NCI-H1930 (cell line): ENCODE measurements at places on chromosomes 5 and 9.

DNA sequence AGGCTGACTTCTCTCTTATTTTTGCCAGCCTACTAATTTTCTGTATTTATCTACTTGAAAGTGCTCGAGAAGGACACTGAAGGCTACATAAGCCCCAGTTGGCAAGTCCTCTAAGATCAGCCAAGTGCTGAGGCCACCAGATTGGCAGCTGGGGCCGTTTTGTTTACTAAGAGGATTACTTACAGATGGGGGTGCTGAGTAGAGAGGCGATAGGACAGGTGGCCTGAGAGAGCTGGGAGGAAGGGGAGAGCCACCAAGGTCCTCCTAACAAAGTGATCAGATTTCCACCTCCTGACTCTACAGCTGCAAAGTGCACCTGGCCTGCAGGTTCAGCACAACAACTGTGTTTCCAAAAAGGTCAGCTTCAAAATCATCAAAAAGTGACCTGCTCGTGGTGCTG lies 32.9 kb downstream of the FRMD3 start:
- DNase-seq: no peak

DNA sequence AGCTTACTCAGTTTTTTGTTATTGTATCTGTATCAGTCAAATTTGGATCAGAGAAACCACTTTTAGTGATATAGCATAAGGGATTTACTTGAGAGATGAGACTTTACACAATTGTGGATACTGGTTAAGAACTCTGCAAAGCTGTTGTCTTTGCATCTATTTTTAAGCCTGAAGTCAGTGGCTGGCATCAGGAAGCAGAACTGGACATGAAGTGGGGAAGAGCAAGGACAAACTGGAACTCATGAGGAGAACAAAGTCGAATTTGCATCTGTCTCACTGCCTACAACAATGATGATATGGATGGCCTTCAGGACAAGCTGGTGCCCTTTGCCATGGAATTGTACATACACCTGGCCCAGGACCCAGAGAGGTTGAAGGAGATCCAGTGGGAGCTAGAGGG lies 15.8 kb upstream of the MYORG start:
- no peak for DNase-seq

DNA sequence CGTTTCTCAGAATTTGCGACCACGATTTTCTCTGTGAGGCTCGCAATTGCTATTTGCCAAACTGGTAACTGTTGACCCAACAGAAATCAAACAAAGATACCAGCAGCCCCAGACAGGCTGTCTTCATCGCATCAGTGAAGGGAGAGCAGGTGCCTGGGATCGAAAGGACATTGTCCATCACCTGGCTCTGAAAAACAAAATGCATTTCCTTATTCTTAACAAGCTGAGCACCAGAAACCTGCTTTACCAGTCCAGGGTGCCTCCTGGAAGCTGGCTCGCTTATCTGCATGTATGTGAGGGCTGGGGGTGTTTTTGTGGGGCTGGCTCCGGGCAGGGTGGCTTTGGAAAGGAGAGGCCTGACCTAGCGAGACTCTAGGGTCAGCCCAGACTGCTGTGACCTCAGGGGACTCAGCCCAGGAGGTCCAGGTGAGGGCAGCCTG lies 24.7 kb downstream of the WWC1 start:
- DNase-seq: no peak

DNA sequence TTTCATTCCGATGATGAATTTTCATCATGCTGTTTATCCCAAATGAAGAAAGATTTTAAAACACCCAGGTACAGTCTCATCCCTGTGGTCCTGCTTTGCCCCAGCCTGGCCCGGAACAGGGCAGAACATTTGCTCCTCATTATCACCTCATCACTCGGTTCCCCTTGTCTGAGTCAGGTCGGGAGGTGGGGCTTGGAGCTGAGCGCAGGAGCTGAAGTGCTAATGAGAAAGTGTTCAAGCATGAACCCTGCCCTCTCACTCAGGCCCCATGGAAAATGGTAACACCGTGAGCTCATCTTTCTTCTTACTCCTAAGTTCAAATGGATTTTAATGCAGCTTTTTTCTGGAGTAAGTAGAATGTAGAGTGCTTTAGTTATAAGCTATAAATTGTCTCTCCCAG lies 466.2 kb downstream of the KDM4C start:
- no peak for DNase-seq

DNA sequence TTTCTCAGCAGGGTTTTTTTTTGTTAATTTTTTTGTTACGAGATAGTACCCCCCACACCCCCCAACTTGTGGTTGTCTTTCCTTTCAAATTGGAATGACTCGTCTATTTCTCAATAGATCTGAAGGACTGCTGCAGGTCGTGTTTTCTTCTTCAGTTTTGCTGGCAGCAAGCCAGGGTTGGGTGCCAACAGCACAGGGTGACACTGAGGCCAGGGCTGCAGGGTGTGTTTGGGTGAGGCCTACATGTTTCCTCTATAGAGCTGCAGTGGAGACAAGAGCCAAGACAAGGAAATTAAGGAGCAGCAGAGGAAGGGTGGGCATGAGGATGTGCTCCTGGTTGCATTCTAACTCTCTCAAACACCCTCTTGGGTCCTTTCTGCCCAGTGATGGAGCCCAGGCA lies 52.2 kb downstream of the NXNL2 start:
- DNase-seq: no peak

DNA sequence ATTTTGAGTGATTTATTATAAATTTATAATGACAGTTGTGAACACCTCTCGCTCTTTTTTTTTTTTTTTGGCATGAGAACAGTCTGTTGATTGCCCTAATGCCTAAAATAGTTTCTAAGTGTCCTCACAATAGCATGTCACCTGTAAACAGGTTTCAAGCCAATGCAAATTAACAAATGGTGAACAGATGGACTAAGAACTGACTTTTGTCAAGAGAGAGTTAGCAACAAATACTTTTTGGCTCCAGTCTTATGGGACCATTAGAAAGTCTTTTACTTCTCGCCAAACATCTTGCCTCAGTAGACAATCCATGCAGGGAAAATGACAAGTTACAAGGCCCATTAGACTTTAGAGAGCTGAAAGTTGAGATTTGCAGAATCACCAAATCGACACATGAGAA lies 67.8 kb downstream of the MED27 start:
- no peak for DNase-seq

DNA sequence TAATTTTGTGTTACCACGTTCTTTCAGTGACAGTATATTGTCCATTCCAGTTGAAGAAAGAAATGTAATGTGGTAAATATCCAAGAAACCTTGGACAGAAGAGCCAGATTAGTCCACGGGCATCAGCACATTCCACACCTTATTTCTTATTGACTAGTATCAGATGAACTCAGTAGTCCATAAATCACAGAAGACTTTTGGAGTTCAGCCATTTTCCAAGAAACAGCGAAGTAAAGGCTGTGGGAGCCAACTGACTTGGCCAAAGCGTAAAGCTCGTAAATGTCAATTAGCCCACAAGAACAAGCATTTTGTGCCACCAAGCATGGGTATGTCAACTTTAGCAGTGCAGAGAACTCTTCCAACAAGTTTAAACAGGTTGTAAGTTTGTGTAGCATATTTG lies 60.2 kb upstream of the STARD4 start:
- DNase-seq: no peak

GRCh38 chr9:105502276-105502675 lies 54.4 kb downstream of the FSD1L start:
- no peak for DNase-seq

DNA sequence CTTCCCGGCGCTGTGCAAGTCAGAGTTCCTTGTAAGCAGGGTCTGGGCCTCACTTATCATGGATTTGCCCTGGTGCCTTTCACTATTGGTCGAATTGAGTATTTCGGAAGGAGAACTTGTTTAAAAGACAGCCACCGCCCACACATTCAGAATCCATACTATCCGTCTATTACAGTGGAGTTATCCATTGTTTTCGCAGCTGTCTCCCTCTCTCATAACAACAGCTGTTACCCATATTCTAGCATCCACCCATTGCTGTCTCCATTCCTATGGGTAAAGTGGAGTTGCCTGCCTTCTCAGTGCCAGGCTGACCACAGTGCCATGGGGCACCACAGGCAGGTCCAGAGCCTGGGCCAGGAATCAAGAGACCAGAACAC lies 20.2 kb downstream of the FAXDC2 start:
- no peak for DNase-seq

DNA sequence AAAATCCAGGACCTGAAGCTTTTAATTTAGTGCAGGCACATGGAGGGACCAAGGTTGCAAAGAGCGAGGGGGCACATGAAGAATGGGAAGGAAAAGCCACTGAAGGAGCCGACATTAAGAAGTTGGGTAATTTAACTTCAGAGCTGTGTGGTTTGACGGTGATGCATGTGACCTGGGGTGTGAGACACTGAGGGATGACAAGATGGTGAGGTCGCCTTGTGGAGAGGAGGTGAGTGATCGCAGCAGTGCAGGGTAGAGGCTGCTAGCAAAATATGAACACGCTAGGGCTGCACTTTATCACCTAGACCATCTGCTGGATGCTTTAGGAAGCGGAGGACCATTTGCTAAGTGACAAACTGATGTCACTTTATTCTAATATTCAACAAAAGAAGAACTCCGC lies 339.0 kb upstream of the KIF2A start:
- no peak for DNase-seq

DNA sequence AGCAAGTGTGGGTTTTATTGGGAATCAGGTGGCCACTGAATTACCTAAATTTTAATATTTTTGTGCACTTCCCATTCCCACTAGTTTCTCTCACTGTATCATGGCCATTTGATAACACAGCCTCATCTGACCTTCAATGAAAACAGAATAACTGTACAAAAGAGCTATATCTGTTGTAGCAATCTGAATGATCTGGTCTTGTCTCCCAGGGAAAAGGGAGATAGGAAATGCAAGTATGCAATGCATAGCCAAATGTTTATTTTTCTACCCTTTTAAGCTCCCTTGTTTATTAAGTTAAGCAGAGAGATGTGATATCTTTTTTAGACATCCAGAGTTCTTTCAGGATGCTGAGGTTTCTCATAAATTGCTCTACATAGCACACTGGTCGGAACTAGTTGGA lies 288.3 kb upstream of the CLINT1 start:
- DNase-seq: no peak

DNA sequence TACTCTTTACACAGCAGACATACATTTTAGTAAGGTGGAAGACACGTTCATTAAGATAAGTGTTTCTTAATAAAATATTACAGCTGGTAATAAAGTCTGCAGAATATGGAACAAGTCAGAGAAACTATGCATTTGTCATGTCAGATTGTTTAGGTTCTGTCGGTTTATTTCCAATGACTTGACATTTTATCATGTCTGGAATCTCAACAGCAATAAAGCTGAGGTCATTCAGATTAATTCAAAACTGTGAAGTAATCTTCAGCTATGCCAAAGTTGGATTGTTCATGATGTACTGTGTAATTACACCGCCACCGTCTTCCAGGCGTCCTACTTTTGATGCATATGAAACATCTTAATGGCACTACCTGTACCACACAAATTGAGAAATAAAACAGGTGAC lies 1032.6 kb downstream of the CDH12 start:
- no peak for DNase-seq

- no peak for DNase-seq
Measured at GRCh38 chr5:74146796-74147195, 493.7 kb downstream of the ENC1 start.

DNA sequence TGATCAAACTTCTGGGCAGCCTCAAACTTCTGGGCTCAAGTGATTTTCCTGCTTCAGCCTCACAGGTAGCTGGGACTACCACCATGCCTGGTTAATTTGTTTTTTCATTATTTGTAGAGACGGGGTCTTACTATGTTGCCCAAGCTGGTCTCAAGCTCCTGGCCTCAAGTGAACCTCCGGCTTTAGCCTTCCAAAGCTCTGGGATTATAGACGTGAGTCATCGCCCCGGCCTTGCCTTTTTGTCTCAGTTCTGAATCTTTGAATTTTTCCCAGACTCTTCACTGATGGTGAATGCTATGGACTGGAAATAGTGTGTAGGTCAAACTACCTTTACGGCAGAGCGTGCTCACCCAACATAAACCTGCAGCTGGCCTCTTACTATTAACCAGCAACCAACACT lies 32.3 kb upstream of the EGFLAM start:
- no peak for DNase-seq

DNA sequence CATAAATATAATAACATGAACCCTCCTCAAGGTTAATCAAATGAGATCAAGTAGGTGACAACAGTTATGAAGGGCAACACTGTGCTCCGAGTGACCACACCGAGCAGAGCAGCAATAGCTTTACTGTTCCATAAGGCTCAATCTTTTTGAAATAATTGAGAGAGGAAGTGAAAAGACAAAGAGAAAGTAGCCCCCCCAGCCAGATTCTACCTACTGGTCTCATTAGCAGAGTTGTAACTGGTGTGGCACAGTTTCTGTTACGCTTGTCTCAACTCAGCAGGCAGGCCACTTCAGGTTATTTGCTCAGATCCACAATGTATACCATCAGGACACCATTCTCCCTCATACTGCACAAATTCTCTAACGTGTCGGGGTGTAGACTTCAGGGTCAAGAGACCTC lies 14.0 kb downstream of the PRUNE2 start:
- no peak for DNase-seq

DNA sequence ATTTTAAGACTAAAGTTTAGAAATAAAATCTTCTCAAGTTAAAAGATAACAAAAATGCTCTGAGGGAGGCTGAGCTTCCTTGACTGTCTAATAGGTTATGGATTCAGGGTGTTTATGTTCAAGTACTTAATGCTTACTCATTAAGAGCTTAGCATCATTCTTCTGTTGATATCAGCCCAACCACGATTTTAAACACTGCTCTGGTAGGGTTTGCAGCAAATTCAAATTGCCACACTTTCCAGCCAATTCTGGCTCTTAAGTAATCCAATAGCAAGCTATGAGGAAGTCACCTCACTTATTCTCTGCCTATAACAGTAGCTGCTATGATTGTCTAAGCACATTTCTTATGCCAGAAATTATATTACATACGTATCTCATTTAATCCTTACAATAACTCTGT lies 191.0 kb upstream of the KIF2A start:
- no peak for DNase-seq

- DNase-seq: peak; percentile 24
Measured at GRCh38 chr9:35771943-35772342, 17.9 kb upstream of the MSMP start.

DNA sequence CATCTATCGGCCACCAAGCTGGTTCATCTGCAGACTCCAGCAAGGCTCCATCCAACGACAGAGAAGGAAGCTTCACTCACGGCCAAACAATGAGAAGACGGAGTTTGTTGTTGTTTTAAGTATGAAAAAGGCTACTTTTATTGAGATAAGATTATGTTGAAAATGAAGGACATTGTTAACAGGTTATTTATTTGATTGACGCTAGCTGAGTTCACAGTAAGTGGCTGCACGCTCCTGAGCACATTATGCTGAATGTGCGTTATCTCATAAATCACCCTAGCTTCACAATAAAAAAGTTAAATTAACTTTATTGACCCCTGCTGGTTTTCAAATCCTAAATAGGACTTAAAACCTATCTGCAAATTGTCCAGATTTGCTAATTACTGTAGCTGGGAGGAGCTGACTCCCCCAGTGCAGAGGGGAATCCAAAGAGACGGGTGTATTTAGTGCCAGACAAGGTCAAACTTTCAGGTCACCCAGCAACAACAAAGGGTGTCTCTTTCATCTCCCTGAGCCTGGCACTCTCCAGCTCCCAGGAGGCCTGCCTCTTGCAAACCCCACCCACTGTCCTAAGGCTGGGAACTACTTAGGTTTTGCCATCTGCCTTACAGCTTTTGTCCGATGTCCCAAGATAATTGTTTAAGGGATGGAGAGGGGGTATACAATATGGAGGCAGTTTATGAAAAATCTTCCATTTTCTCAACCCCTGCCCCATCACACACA lies 129.2 kb downstream of the ZDHHC21 start:
- DNase-seq: no peak
